ENCODE measurements at places on chromosomes 3 and 15. TPM values are rescaled to one million over a fixed set of nuclear protein-coding genes. Genes with fewer than 3 reads are reported as not detected.

Gene CDAN1
- 5.7 TPM for polyA plus RNA-seq

Gene DZIP1L
- not detected for polyA plus RNA-seq

Gene PLA2G4D
- polyA plus RNA-seq, result not detected

Gene AGBL1
- not detected for polyA plus RNA-seq
